ENCODE measurements at places on chromosomes 1 and 21.

DNA sequence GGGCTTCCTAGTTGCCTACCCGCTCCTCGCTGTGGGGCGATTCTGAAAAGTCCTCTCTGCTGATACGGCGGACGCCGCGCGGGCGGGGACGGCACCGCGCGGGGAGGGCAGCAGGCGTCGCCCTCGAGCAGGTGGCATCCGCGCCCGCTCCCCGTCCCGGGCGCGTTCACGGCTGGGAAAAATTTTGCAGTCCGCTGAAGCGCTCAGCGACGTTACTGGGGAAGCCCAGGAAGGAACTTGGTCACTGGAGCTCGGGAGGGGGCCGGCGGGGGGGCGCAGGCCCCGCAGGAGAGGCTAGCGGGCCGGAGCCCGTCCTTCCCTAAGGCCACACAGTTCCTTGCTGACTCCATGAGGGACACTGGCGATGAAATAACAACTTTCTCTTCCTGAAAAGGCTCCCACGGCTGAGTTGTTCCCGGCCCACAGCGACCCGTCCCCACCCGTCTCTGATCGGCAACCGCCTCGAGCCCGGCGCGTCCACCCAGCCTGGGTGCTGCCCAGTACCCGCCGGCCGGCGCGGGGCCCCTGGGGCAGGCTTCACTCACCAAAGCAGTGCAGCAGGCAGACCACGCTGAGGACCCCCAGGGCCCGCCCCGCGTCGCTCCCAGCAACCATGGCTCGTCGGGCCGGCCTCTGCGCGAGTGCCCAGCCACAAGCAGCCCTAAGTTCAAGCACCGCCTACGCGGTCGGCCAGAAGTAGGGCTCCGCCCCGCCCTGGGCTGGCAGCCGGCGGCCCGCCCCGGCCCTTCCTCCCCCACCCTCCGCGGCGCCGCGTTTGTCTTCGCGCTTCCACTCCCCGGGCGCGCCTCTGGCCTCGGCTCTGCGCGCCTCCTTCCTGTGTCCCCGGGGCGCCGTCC, at the start of gene CD58:
Gene CD58 (minus strand): TSS at position 669 of the 857 bp plus-strand sequence. CDS start 54 bp downstream, at position 615.
- peak; percentile 69 for DNase-seq

DNA sequence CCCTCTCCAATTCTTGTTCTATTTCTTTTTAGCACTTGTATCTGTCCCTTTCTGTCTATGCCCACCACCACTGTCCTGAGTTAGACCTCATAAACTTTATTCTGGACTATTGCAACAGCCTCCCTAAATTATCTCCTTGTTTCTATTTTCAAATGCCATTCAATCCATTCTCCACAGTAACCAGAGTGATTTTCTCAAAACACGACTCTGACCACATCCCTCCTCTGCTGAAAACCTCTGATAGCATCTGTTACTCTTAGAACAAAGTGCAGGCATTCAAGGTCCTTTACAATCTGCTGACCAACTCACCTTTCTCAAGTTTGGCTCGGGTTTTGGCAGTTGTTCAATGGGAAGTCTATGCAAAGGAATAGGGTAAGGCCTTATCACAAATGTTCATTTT, 22.8 kb upstream of the GPX7 start:
- DNase-seq = no peak

GRCh38 chr1:78005755-78006154, 1.0 kb downstream of the DNAJB4 start:
- peak; percentile 88 for DNase-seq

DNA sequence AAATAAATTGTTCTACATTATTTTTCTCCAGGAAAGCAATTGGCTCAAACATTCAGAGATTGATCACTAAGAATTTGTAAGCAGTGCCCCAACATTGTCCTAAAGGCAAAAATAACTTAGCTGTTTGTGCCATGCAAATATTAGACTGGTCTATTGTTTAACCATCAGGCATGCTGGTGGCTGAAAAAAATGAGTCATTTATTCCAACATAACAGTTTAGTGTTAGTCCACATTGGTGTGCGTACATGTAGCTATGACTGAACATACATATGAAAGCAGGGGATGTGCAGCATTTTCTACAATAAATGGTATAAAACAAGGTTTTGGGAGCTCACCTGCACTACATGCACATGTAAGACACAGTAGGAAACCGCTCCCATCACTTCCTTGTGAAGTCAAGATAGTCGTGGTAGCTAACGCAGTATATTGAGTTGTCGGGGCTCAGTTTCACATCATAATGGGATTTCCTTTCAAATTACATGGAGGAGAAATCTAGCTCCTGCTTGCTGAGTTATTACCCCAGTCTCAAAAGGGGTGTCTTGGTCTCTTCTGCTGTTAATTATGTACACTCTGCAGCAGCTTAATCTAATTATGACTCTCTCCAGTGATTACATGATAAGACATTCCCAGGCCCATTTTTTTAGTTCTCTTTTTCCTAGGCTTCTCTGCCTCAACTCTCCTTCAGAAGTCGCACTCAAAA, 199.4 kb downstream of the LYPLAL1 start:
- no peak for DNase-seq

- DNase-seq = peak; percentile 62
These were observed 101.2 kb downstream of the NFIA start for GRCh38 chr1:61183471-61184039.

DNA sequence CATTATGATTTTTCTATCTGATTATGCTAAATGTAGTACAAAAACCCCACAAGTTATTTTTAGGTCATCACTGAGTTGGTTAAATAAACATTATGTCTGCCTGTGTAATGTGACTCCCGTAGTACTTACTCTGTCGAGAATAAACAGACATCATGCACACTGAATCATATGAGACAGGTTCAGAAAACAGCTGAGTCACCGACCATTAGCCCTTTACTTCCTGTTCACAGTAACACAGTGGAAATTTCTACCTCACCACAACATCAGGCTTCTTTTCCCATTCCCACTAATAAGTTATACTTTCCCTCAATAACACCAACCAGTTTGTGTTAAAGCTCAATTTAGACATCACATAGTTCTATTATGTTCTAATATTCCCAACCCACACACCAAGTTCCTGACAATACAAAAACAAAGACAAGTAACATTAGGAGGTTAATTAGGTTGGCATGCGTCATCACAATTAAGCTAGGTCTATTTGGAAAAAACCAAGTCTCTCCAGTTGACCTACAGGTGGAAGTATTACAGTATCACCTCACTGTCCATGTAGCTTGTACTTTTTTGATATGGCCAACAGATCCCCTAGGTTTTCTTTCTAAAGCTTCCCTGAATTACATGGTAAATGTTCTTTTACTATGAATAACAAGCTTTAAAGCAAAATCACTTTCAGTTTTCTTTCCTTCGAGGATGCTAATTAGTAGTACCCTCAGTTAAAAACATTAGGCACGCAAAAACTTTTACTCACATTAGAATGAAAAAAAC, 154.2 kb downstream of the EIF4G3 start:
- peak; percentile 94 for DNase-seq

DNA sequence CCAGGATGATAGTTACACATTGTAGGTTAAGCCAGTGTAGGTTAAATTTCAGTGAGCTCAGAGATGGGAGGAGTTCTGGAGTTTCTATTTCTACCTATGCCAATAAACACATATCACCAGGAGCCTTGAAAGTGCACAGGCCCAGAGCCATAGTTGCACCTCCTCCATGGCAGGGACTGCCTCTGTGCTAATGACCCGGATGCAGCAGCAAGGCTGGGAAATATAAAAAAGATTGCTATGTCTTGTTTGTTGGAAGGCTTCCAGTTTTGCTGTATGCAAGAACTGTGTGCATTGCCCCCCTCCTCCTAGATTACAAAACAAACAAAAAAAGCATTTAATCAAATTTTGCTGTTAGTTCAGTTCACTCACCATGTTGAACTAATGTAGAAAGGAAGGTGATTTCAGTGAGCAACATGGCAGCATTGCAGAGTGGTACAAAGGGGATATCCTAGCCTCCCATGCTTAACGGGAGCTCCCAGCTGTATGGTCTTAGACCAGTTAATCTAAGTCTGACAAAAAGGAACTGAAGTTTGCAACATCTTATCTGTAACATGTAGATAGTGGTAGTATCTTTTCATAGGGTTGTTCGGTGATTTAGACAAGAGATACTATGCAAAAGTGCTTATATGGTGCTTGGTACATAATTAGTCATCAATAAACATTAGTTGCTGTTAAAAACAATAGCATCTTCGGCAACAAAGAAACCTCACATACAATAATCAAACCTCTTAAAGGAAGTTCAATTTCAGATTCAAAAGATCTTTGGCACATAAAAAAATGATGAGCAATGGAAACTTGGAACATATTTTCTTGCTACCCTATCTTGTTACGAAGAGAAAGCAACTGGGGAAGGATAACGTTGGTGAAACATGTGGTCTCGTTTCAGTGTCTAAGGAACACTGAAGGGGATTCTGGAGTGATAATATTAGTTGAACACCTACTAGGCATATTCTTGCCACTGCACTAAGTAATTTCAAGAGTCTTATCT, 309.5 kb downstream of the ASTN1 start:
- no peak for DNase-seq

- DNase-seq = no peak
These were observed 2.1 kb downstream of the GUK1 start for GRCh38 chr1:228142155-228142691.

DNA sequence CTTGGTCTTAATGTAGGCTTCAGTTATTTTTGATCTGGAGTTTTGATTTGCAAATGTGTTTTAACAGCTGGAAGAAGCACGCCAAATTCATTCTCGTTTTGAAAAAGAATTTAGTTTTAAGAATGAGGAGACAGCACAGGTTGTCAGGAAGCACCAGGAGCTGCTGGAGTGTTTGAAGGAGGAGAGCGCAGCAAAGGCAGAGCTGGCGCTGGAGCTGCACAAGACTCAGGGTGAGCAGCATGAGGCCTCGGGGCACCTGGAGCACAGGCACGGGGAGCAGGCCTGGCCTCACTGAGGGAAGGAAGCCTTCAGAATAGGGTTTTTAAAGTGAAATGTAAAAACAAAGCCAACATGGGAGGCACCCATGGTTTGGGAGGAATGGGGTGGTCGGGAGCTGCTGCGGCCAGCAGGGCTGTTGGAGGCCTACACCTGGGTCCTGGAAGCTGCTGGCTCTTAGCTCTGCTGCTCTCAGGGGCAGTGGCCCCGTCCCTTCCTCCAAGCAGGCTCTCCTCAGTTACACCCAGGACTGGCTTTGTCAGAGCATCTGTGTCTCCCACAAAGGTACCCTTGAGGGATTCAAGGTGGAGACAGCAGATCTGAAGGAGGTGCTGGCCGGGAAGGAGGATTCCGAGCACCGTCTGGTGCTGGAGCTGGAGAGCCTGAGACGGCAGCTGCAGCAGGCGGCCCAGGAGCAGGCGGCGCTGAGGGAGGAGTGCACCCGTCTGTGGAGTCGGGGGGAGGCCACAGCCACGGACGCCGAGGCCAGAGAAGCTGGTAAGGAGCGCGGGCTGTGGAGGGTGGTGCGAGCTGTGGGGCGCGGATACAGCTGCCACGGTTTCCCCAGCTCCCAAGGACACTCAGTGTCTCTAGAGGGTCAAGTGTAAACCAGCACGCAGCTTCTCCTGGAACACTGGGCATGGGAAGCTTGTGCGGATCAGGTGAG, 66.9 kb downstream of the PCNT start:
- no peak for DNase-seq

- no peak for DNase-seq
These were observed 565.1 kb downstream of the NPHP4 start for GRCh38 chr1:5427026-5427613.

DNA sequence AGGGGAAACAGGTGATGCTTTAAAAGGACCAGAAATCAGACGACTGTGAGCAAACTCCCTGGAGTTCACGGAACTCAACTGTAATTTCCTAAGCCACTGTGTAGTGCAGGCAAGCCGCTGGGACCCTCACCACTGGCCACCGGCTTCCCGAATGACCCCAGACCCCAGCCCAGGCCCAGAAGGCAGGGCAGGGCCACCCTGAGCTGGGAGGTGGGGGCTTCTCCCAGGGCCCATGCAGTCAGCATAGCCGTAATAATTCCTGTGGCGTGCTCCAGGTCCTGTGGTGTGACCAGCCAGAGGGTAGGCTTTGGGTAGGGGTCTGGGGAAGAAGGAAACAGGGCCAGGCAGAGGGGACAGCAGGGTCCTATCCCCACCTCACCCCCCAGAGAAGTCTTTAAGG, 3.5 kb upstream of the ARF1 start:
- DNase-seq = no peak

GRCh38 chr1:165364568-165365133, 8.1 kb upstream of the LMX1A start:
- DNase-seq = peak; percentile 72

DNA sequence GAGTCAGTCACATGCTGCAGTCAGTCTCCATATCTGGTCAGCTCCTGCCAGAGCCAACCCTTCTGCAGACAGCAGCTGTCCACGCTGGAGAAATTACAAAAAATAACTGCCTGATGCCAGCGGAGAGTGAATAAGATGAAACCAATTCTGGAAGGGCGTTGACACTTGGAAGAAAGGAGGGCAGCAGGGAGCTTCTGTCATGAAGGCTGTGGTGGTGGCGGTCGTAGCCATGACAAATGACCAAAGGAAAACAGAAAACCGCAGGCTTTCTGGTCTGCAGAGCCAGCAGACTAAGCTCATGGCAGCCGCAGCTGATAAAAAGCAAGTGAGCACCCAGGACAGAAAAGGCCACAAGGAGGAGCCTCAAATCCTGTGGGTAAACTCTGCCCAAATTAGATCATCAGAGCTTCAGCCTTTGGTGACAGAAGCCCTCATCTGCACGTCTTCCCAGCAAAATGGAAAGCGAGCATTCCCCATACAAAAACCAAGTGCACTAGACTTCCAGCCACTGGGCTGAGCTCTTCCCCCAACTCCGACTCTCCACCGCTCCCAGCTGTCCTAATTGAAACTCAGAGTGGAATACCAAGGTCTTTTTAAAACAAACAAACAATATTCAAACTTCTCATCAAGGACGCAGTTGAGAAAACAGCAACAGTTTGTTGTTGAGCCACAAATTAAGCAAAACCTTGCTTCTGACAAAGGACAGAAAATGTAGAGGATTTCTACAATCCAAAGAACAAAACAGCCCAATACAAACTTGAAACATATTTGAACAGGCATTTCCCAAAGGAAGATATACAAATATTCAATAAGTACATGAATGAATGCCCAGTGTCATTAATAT, 28.7 kb downstream of the RSPH1 start:
- DNase-seq = no peak

GRCh38 chr1:114618606-114619005, 37.2 kb upstream of the BCAS2 start:
- no peak for DNase-seq

DNA sequence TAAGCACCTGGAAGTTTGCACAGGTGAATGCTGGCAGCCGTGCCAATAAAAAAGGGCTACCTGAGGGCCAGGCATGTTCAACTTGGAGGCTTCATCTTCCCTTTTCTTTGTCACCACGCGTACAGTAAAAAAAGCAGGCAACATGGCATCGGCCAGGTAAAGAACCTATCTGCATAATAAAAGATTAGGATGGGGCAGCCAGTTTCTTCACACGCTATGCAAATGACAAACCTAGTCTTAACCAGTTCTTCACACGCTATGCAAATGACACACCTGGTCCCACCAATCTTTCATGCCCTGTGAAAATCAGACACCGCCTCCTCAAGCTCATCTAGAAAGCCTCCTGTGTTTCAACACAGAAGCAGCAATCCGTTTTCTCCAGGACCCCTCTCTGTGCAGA, 413.4 kb downstream of the HLX start:
- no peak for DNase-seq

DNA sequence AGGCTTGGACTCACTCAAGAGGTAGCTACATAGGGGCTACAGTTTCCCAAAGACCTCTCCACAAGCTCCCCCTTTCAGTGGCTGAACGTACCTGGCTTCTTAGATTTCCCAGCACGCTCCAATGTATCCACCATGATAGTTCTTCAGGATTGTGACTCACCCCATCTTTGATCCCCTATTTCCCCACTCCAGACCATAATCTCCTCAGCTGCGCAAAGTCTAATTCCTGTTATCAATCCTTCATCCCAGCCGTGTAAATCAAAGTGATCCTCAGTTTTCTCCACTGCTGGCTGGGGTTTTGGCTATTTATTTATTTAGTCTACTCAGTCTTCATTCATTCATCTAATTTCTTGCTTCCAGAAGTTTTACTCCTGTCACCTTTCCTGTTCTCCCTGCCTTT, 13.1 kb upstream of the CTPS1 start:
- DNase-seq = no peak
